Stimulated activated CD4-positive, alpha-beta T cell treated with anti-CD3 and anti-CD28 coated beads, Interleukin-1b, Interleukin-23, amount 100 ng/mL, for 1 hour (primary cell): ENCODE measurements at places on chromosomes 16 and 17.

DNA sequence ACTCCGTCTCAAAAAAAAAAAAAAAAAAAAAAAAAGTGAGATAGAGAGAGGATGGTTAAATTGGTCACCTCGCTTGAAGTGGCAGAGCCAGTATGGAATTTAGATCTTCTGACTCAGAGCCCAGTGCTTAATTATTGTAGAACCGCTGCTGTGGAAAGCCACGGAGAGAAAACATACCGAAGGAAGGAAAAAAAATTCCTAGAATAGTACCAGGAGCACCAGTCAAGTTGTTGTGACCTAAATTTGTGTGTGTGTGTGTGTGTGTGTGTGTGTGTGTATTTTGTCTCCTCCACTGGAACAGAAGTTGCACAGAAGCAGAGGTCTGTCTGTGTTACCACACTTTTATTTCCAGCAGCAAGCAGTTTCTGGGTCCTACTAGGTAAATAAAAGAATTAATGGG is 10.6 kb upstream of the NUP85 start:
- no peak for DNase-seq

DNA sequence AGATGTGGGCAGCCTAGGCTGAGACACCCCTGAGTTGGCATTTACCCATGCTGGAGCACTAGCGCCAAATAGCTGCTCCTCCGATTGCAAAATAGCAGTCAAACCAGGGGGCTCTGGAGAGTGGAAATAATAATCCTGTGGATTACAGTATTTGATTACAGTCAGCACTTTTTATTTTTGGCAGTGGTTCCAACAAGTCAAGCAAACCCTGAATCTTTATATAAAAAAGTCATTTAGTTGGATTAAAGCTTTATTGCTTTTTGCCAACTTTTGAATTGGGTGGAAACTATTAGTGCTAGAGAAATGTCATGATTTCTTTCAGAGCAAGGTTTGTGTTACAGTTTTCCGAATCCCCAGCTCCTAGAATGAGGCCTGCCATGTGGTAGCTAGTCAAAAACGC is 99.3 kb upstream of the FAM20A start:
- no peak for DNase-seq

GRCh38 chr17:32266051-32266388 is 388 bp downstream of the RHBDL3 start:
- no peak for DNase-seq

DNA sequence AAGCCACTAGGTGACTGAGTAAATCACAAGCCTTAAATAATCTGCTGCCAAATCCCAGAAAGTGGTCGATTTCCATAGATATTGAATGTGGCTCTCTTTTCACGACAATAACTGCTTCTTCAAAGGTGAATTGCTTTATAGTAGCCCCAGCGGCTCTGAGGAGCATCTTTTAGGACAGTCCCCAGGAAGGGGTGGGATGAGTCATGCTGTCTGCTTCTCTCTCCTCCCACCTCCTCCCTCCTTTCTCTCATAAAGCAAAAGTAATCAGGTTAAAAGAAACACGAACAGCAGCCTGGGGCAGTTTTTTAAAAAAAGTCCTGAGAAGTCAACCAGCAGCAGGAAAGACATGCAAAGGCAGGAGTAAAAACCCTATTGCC is 1.8 kb downstream of the KIAA0513 start:
- no peak for DNase-seq

DNA sequence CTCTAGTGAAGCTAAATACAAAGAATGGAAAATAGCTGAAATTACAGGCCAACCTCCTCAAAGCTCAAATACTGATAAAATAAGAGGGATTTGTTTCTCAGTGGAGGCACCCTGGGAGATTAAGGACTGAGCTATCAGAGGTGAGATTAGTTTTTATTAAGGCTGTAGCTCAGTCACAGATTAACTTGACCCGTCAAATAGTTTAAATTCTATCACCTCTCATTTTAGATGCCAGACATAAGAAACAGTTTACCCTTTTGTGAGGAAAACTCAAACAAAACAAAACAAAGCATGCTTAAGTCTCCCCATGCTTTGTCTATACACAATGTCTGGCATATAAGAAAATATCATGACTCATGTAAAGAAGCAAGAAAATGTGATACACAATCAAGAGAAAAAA is 208.3 kb upstream of the PMFBP1 start:
- no peak for DNase-seq
